GF-D8 (cell line): ENCODE measurements at places on chromosomes 16 and 17.

GRCh38 chr17:66704858-66705520 lies 129.9 kb upstream of the CACNG5 start:
- no peak for DNase-seq

DNA sequence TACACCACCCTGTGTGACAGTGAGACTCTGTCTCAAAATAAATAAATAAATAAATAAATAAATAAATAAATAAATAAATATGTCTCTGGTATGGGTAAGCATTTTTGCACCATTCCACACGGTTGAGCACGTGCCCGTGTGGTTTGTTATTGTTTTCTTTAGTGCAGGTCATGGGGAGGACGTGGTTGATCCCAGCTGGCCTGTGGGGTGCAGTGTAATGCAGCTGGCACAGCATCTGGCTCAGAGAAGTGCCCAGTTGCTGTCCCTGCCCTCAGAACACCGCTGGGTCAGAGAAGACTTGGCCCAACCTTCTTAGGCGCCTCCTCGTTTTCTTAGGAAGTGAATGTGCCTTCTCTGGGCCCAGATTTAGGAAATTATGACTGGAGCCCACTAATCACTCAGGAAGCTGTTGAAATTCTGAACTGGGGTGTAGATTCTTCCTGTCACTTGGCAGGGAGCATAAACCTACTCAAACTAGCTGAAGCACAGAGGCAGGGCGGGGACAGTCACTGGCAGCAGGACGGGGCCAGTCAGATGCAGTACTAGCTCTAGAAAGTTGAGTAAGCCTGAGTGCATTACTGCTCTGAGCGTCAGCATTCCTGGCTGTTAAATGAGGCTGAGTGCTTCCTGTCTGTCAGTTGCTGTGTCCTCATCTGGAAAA lies 85.9 kb downstream of the SNX29 start:
- peak; percentile 44 for DNase-seq

GRCh38 chr16:30348929-30349328 lies 6.2 kb downstream of the CD2BP2 start:
- DNase-seq: no peak

DNA sequence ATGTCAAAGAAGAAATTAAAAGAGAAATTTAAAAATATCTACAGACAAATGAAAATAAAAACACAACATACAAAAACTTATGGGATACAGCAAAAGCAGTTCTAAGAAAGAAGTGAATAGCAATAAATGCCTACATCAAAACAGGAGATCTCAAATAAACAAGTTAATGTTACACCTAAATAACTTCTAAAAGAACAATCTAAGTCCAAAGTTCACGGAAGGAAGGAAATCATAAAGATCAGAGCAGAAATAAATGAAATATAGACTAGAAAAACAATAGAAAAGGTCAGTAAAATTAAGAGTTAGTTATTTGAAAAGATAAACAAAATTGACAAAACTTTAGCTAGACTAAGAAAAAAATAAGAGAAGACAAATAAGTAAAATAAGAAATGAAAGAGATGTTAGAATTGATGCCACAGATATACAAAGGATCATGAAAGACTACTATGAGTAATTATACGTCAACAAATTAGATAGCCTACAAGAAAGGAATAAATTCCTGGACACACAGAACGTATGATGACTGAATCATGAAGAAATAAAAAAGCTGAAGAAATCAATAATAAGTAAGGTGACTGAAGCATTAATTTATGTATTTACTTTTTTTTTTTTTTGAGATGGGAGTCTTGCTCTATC lies 100.4 kb downstream of the CEP112 start:
- no peak for DNase-seq

DNA sequence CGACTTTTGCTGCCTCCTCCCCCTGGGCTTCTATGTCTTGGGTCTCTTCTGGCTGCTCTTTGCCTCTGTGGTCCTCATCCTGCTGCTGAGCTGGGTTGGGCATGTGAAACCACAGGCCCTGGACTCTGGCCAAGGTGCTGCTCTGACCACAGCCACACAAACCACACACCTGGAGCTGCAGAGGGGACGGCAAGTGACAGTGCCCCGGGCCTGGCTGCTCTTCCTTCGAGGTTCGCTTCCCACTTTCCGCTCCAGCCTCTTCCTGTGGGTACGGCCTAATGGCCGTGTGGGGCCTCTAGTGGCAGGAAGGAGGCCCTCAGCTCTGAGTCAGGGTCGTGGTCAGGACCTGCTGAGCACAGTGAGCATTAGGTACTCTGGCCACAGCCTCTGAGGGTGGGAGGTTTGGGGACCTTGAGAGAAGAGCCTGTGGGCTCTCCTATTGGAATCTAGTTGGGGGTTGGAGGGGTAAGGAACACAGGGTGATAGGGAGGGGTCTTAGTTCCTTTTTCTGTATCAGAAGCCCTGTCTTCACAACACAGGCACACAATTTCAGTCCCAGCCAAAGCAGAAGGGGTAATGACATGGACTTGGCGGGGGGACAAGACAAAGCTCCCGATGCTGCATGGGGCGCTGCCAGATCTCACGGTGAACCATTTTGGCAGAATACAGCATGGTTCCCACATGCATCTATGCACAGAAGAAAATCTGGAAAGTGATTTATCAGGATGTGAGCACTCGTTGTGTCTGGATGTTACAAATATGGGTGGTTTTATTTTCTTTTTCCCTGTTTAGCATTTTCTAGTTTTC lies 2.3 kb downstream of the GP1BA start:
- peak; percentile 57 for DNase-seq

DNA sequence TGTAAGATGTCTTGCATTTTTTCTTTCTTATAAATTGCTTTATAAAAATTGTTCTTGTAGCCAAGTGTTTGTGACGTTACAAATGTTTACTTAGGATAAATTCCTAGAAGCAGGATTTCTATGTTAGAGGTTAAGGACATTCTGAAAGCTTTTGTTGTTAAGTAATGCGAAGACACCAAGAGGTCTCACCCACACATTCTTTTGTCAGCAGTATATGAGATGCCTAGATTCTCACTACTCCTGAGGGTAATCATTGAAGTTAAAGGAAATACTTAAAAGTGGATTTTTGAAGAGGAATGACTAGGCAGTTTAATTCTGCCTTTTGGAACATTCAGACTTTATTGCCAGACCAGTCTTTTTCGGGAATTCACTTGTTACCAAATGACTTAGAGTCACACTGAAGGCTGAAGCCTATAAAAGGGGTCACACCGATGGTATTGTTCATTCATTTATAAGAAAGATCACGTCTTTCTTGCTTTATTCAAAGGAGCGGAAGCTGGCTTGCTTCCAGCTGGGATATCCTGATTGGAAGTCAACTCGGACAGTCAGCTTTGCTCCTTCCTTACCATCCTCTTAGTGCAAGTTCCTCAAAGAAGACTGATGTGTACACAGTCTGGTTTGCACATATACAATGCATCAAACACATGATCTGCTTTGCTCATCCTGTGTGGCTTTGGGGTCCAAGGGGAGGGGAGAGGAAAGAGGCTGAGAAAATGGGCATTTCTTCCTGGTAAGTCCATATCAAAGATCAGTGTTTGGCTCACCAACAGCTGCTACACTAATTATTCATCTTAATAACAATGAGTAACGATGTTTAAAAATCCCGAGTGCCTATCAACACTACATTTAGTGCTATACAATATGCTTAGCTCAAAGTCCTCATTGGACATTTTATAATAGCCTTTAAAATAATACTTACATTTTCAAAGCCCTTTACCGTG lies 160.0 kb downstream of the MAP2K6 start:
- DNase-seq: no peak

DNA sequence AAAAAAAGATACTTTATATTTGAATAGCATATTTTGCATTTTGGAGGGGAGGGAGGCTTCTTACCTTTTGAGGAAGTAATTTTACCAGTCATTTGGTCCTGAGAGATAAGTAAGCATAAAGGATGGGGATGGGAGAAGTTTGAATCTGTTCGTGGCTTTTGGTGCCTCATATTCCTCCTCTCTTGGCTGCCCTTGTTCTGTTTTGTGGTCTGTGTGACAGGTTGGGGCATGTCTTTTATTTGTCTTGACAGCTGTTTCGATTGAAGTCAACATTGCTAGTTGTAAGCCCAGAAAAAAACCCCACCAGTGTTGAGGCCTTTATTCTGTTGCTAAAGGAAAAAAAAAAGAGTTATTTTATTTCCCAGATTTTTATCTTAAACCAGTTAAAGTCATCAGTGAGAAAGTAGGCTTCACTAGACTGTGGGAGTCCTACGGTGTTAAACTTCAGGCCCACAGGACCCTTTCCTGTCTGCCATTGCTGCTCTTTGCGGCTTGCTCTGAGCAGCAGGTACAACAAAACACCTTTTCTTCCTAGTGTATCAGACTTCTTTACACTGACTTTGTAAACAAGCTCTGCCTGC lies 11.4 kb downstream of the SLC7A6 start:
- peak; percentile 22 for DNase-seq

DNA sequence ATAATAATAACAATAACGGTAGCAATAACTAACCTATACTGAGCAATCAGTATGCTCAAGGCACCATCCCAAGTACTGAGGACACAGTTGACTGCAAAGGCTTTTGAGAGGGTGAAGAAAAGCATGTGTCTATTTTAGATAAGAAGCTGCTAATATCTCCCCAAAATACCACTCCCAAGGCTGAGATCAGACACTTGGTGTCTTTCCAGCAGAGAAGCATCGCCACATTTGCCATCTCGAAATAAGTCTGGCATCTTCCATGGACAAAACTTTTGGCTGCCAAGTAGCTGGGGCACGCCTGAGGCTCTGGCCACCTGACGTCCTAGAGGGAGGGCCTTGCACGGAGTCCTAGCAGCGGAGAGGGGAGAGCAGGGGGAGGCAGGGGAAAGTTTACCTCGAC lies 39.0 kb downstream of the ZNF423 start:
- no peak for DNase-seq
